Lung (tissue), 17 donors: ENCODE measurements at places on chromosomes 3 and 15. TPM values are rescaled to one million over a fixed set of nuclear protein-coding genes. Genes with fewer than 3 reads are reported as not detected.

The ASB14 gene
- 0.06 TPM for polyA plus RNA-seq

The ISG20 gene
- polyA plus RNA-seq: 61.6 TPM

DNA sequence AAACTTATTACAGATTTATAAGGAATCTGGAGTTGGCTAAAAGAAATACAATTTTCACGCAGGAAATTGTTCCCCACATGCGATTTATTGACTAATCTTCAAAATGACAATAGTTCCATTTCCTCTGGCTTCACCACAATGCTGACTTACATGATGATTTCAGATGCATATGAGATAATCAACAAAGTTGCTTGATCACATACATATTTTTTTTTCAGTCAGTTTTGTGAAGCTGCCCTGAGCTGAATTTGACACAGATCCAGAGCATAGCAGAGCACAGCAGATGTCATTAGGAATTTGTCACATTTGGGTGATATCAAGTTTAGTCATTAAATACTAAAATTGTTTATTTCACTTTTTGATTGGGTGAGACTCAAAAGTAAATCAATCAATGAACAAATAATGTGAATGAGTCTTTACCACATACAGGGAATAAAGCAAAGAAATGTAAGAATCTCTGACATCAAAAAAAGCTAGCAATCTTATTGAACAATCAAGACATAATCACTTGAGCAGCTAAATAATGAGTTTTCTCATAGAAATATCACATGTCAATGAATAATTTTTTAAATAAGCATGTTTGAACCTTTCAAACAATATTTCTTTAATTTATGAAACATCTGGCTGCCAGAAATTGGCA is 18.3 kb downstream of the CPB1 start:
- peak; percentile 43 for DNase-seq

DNA sequence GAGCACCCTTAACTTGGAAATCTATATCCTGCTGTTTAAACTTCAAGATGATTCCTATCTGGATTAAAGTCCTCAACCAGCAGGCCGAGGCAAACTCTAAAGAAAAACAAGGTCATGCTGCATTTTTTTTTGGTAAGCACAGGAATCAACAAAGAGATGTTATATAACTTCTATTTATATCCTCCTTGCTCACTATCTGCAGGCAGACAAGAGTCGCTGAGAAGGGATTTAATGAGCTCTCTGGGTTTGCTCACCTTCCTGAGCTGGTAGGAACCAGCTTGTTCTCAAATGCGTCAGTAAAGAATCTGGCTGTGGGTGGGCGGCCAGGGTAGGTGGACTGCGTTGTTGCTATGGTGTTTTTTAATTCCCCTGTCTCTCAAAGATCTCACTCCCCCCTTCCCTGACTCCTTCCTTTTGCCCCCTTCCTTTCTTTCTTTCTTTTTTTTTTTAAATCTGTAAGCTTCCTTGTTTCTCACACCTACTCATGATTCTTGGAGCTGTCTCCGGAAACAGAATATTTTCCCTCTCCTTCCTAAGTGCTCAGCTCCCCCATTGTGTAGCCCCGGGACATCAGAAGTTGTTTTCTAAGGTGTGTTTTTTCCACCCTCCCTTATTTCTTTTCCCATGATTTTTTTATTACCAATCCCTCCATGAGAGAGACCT is 228.8 kb upstream of the BHLHE40 start:
- DNase-seq: no peak

GRCh38 chr3:102715030-102715697 is 280.3 kb downstream of the ZPLD1 start:
- no peak for DNase-seq

DNA sequence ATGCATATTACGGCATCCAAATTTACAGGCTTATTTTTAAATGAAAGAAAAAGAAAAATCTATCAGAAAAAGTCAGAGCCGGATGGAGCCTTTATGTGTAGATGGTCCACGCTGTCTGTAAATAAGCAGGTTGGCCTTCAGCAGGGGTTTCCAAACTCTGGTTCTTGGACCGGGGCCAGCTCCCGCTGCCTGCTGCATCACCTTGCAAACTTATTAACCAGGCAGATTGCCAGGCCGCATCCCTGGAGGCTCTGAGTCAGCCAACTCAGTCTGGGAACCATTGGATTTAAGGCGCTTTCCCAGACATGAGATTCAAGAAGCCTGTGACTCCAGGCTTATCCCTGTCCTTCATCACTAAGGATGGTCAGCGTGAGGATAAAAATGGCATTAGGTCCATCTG is 212.4 kb downstream of the OPA1 start:
- DNase-seq: peak; percentile 46

DNA sequence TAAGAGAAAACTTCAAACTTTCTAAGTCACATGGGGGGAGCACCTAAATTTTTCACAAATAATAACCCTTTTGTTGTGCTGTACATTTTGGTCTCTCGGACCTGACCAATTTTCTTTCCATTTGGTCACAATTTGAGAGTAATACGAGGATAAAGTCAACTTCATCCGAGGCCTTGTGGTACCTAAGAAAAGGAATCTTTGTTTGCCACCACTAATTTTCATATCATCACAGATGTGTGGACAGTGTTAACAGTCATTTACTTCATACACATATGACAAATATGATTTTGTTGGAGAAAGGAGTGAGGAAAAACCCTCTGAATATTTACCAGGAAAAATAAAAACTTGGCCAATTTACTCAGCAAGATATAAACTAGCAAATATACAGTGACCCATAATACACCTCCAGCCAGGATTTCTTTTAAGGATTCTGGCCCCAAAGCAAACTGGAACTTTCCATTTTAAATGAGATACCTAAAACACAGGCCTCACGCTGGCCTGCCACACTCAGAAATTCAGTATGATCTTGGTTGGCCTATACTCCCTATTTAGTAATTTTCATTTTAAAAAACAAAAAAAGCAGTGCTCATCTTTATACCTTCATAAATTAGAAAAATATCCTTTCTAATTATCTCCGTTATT is 40.7 kb downstream of the VGLL4 start:
- no peak for DNase-seq

The GPR62 gene
- not detected for polyA plus RNA-seq

The PLS1 gene
- polyA plus RNA-seq: 9.3 TPM

GRCh38 chr3:177822681-177823096 is 625.4 kb upstream of the TBL1XR1 start:
- DNase-seq: no peak

- DNase-seq: no peak
Measured at GRCh38 chr15:101210058-101210457, 41.8 kb downstream of the CHSY1 start.

- no peak for DNase-seq
Measured at GRCh38 chr3:194158942-194159439, 23.0 kb downstream of the HES1 start.

DNA sequence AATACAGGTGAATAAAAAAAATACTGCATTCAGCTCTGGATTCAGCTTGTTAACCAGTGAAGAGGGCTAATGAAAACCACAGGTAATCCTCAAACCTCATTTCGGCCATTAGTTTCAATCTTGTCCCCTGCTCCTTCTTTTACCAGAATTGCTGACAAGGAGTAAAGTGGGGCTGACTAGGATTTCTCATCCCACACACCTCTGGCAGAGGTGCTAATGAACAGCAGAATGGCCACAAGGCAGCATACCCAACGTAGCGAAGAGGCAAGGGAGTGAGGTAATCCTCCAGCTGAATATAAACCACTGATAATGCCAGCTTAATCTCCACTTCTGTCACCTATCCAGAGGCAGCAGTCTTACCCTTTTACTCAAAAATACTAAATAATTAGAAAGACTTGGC is 248.8 kb upstream of the CDIN1 start:
- DNase-seq: no peak

GRCh38 chr15:88188300-88188699 is 68.2 kb downstream of the NTRK3 start:
- peak; percentile 23 for DNase-seq

GRCh38 chr3:173936316-173936715 is 538.8 kb downstream of the NLGN1 start:
- no peak for DNase-seq

GRCh38 chr3:152618529-152618928 is 216.4 kb upstream of the P2RY1 start:
- DNase-seq: peak; percentile 73

DNA sequence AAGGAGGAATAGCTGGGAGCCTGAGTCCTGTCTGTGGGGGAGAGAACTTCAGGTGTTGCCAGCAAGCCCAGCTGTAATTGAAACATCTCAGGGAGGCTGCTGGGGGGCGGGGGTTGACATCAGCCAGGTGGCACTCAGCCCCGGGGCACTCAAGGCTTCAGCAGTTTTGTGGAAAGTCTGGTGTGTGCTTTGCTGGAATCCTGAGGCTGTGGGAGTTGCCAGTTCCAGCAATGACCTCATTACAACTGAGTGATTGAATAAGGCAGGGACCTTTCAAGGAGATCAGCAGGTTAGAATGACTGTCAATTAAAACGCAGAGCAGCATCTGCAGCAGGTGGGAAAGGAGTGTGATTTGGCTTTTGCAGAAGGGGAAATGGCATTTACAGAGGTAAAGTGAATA is 75.7 kb downstream of the FAM43A start:
- peak; percentile 33 for DNase-seq

The IQCF5 gene
- polyA plus RNA-seq: not detected

- DNase-seq: no peak
Measured at GRCh38 chr3:105367063-105367405, 325 bp downstream of the ALCAM start.

GRCh38 chr3:110623571-110623970 is 448.0 kb upstream of the NECTIN3 start:
- DNase-seq: no peak

The UCN2 gene
- 0.07 TPM for polyA plus RNA-seq

The PAQR5 gene
- 9.2 TPM for polyA plus RNA-seq

DNA sequence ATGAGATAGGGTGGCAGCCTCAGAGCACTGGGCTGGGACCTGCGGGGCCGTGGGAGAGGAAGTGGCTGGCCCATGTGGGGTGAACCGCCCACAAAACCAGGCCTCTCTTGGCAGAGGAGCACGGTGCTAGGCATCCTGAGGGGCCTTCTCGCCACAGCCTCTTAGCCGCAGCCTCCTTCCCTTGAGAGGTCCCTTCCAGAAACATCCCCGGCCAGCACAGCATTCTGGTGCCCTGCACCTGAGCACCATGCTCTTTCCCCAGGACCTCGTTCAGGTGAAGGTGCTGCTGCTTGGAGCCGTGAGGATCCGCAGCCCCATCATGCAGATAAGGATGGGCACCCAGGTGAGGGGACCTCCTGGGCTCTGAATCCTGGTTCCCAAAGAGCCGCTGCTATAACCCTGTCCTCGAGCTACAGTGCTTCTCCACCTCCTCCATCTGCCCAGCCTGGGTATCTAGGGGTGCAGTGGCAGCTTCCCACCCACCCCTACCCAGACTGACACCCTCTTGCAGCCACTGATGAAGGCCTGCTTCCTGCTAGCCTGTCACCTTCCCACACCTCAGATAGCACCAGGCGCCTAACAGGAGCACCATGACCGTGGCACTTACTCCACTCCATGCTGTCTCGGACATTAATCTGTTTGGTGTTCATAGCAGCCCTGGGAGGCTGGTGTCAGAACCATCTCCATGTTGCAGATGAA is 11.2 kb upstream of the TXNRD3 start:
- DNase-seq: no peak

- no peak for DNase-seq
Measured at GRCh38 chr3:62811119-62811518, 64.1 kb downstream of the CADPS start.

- DNase-seq: no peak
Measured at GRCh38 chr3:188759336-188760005, 412.3 kb upstream of the TPRG1 start.

DNA sequence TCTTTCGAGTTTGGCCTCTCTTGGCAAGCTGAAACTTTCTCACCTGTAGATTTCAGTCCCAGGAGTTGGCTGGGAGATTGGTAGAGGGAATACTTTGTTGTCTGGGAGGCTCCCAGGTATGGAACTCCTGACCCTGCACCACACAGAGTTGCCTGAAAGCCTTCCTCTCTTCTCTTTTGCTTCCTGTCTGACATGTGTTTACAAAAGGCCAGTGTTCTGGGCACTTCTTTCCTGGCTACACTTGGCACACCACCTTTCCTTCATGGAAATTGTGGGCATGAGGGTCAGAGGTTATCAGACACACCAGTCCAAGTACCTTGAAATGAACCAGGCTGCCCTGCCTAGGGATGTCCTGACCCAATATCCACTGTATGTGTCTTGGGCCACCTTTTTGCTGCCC is 123.7 kb downstream of the ABHD5 start:
- no peak for DNase-seq

DNA sequence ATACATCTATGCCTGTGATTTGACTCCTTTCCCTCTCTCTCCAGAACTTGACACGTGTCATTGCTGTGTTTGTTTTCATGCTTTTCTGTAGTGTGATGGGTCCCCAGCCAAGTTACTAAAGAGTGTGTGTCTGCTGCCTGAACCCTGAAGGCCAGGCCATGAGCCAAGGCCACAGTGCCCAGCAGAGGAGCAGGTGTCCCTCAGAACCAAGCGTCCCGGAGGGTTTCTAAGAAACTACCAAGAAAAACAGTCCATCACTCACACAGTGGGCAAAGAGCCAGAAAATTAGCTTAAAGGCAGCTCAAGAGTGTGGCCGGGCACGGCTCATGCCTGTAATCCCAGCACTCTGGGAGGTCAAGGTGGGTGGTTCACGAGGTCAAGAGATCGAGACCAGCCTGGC is 35.2 kb downstream of the FBXO45 start:
- DNase-seq: no peak

The HRH1 gene
- polyA plus RNA-seq: 3.7 TPM

GRCh38 chr15:80507638-80508316 is 103.6 kb downstream of the ARNT2 start:
- DNase-seq: peak; percentile 96

DNA sequence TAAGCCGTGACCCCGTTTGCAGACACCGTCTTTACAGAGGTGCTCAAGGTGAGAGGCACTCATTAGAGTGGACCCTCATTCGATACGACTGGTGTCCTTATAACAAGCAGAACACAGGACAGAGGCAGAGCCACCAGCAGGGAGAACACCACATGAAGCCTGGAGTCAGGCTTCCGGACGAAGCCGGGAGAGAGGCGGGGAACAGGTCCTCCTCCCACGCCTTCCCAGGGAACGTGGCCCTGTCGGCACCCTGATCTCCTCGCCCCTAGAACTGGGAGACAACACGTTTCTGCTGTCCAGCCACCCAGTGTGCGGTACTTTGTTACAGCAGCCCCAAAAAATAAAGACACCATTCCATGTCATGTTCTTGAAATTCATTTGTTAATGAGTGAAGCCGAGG is 33.6 kb downstream of the ZDHHC19 start:
- no peak for DNase-seq

DNA sequence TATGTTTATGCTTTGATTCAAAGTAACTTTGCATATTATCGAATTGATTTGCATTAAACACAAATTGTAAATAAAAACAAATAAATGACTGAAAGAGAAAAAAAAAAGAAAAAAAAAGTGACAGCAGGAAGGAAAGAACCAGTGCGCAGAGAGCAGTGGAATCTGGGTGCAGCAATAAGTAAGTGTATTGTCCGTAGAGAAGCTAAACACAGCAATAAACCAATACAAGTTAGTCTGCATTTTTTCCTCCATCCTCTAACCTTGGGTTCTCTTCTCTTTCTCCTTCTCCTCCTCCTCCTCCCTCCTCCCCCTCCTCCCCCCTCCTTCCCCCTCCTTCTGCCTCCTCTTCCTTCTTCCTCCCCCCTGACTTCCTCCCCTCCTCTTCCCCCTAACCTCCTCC is 18.3 kb upstream of the ARL8B start:
- DNase-seq: no peak
